ENCODE measurements at places on chromosomes 2 and 18.
A peak's percentile ranks its signal among the peaks of the same experiment; 100 is the strongest.

DNA sequence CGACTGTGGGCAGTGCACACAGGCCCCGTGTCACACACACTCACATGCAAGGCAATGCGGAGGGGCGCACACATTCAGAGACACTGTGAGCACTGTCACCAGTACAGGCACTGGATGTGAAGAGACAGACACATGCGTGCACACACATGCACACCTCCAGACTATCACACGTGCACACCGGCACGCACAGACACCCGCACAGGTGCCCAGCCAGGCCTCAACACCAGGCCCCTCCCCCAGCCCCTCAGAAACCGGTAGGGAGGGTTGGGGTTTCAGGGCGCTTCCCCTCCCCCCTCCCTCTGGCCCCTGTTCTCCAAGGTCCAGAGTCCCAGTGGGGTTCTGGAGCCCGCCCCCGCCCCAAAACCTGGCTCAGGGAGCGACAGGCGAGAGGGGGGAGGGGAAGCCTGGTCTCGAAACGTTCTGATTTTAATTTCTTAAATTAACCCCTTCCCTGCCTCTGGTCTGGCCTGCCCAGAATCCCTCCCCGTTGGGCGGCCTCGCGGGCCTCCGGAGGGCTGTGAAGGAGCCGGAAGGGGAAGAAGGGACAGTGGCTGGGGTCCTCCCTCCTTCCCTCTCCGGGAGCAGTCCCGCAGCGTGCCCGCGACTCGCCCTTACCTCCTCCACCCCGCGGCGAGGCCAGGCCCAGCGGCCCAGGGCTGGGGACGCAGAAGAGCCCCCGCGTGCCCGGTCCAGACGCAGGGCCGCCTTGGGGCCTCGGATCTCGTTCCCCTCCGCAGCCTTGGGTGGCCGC is 558 bp downstream of the FBXO41 start:
- H3K4me3 ChIP-seq = peak overlapping the region; percentile 71
- H3K27ac ChIP-seq = no peak overlapping the region
- DNase-seq = no peak
- H3K4me1 ChIP-seq = peaks cover 23% of the 10 kb centered on the region
- peaks cover 15% of the 10 kb centered on the region for H3K27me3 ChIP-seq
- no peaks in the 10 kb centered on the region for H3K36me3 ChIP-seq

- H3K36me3 ChIP-seq = no peaks in the 10 kb centered on the region
- H3K27me3 ChIP-seq = no peaks in the 10 kb centered on the region
- H3K4me1 ChIP-seq = peaks cover 9% of the 10 kb centered on the region
Measured at GRCh38 chr2:165957030-165957675, 3.6 kb upstream of the TTC21B start.

DNA sequence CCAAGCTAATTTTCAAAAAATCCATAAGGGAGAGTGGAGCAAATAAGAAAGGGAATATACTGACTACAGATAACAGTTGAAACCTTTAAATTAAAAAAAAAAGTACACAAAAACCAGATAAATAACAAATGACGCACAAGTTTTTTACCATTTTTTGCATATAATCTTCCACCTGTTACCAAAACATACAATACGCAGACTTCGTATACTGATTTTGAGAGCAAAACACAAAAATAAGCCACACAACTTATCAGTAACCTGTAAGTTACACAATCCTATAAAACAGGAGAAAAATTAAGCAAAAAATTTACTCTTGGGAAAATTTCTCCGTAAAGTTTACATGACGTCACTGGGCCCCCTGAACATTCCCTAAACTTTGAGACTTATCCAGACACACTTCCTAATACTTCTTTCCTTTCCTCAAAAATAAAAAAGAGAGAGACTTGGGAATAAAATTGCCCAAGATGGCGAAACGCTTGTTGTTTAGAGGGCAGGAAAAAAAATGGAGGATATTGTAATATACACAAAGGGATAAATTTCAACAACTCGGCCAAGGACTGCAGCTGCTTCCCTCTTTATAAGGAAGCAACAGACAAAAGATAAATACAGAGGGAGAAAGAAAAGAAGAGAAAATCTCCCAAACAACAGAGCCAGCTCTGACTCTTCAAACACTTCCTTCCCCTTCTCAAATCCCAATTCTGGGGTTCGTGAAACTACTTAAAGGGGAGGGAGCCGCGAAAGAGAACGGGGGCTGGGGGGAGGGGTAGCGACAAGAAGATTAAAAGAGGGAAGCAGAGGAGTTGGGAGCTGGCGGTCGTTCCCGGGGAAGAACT is 1.6 kb downstream of the BAZ2B start:
- peak overlapping the region; percentile 95 for H3K4me3 ChIP-seq

- no peak for DNase-seq
- H3K4me3 ChIP-seq = peak overlapping the region; percentile 90
- peak overlapping the region; percentile 92 for H3K27ac ChIP-seq
- H3K4me1 ChIP-seq = peaks cover 45% of the 10 kb centered on the region
- no peaks in the 10 kb centered on the region for H3K27me3 ChIP-seq
Measured at GRCh38 chr2:143255086-143255485, 125.9 kb downstream of the ARHGAP15 start.

DNA sequence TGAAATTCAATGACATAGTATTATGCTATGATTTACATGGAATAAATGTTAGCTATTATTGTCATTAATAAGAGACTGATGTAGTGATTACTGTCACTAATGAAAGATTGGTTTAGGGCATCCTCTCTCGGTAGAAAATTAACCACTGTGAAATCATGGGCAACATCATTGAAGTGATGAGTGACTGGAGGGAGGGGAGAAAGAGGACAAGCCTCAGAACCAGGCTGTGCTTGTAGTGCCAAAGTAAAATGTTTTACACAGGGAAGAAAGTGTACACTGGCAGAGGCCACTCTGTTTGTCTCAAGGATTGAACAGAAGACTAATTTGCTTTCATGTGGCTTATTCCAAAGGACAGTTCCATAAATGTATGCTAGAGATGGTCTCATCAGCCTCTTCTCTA is 456.2 kb upstream of the TCF4 start:
- no peaks in the 10 kb centered on the region for H3K4me1 ChIP-seq
- H3K4me3 ChIP-seq = no peak overlapping the region
- no peak for DNase-seq
- H3K27ac ChIP-seq = no peak overlapping the region
- H3K27me3 ChIP-seq = no peaks in the 10 kb centered on the region

GRCh38 chr2:240525802-240526201 is 32.0 kb downstream of the ANKMY1 start:
- no peaks in the 10 kb centered on the region for H3K27me3 ChIP-seq
- DNase-seq = no peak
- no peak overlapping the region for H3K27ac ChIP-seq
- H3K36me3 ChIP-seq = peaks cover 16% of the 10 kb centered on the region
- H3K4me1 ChIP-seq = peaks cover 16% of the 10 kb centered on the region

DNA sequence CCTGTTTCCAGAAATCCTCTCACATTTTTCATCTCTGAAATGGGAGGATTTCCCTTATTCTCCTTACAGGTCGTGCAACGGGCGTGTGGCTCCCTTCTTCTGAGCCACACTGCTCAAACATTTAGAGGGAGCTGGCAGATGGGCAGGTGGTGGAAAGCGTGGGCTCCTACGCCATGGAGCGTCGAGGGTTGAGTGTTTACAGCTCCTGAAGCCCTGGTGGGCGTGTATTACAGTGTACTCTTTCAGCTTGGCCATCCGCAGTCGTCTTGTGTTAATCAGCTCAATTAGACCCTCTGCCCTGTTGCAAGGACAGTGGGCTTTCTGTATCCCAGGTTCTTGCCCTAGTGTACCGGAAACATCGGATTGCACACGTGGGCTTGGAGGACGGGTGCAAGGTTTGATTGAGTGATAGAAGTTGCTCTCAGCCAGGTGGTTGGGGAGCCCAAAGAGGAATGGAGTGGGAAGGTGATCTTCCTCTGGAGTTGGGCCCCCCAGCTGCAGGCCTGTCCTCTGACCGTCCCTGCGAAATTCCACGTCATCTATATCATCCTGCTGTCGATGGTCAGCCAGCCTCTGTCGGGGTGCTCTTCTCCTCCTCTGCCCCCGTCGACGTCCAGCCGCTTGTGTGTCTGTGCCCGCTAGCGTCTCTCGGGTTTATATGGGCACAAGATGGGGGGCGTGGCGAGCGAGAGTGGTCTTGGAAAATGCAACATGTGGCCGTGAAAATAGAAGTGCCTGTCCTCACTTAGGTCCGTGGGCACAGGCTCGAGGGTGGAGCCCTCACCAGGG is 120.3 kb upstream of the DSEL start:
- H3K27me3 ChIP-seq = no peaks in the 10 kb centered on the region
- no peaks in the 10 kb centered on the region for H3K4me1 ChIP-seq
- H3K36me3 ChIP-seq = no peaks in the 10 kb centered on the region
- H3K27ac ChIP-seq = no peak overlapping the region

DNA sequence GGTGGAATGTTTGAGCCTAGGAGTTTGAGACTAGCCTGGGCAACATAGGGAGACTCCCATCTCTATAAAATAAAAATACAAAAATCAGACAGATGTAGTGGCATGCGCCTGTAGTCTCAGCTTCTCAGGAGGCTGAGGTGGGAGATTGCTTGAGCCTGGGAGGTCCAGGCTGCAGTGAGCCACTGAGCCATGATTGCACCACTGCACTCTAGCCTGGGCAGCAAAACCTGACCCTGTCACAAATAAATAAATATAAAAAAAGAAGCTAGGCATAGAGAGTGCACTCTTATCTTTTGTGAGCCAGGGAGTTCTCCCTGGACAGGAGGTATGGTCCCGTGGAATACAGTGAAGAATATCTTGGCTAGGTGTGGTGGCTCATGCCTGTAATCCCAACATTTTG is 11.0 kb upstream of the KYNU start:
- no peaks in the 10 kb centered on the region for H3K36me3 ChIP-seq
- H3K27ac ChIP-seq = no peak overlapping the region
- peak overlapping the region; percentile 35 for H3K4me3 ChIP-seq
- peaks cover 23% of the 10 kb centered on the region for H3K4me1 ChIP-seq
- no peaks in the 10 kb centered on the region for H3K27me3 ChIP-seq

GRCh38 chr2:80292474-80292873 is 12.1 kb downstream of the LRRTM1 start:
- H3K4me3 ChIP-seq = no peak overlapping the region
- H3K27me3 ChIP-seq = no peaks in the 10 kb centered on the region
- H3K36me3 ChIP-seq = no peaks in the 10 kb centered on the region
- no peak for DNase-seq
- H3K4me1 ChIP-seq = no peaks in the 10 kb centered on the region
